ENCODE measurements at places on chromosomes 2 and 18. TPM values are rescaled to one million over a fixed set of nuclear protein-coding genes. Genes with fewer than 3 reads are reported as not detected.

GRCh38 chr2:105545730-105546627 is 147.1 kb upstream of the FHL2 start:
- H3K4me1 ChIP-seq = peaks cover 4% of the 10 kb centered on the region
- no peaks in the 10 kb centered on the region for H3K36me3 ChIP-seq
- no peak overlapping the region for H3K4me3 ChIP-seq
- peaks cover 7% of the 10 kb centered on the region for H3K27me3 ChIP-seq

GRCh38 chr18:51044928-51045585 is 15.0 kb downstream of the SMAD4 start:
- H3K36me3 ChIP-seq = peaks cover 27% of the 10 kb centered on the region
- H3K27me3 ChIP-seq = no peaks in the 10 kb centered on the region
- no peak for DNase-seq
- no peak overlapping the region for H3K4me3 ChIP-seq
- H3K4me1 ChIP-seq = peaks cover 32% of the 10 kb centered on the region

DNA sequence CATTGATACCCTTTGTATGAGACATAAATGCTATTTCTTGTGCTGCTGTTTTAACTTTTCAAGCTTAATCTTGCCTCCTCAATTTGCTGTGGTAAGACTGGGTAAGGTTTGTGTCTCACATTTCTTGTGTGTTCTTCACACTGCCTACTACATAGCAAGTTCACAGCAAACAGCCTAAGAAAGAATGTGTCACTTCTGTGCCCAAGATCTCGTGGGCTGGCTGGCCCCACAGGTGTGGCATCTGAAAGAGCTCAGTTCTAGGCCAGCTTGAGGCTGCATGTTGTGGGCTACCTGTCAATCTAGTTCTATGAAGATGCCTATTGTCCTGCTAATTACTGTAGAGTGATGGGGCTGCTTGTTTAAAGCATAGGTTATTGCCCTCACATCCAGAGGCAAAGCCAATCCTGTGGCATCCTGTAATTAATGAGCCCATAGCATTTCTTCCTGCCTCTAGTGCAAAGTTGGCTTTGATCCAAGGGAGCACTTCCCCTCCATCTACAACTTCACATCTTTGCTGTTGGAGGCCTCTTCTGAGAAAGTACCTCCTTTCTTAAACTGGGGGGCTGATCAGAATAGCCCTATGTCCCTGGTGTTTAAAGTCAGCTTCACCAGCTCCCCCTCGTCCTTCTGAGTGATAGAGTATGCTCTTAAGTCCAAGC is 40.9 kb upstream of the ASPRV1 start:
- no peak for DNase-seq
- no peak overlapping the region for H3K4me3 ChIP-seq
- H3K4me1 ChIP-seq = peaks cover 16% of the 10 kb centered on the region
- no peaks in the 10 kb centered on the region for H3K36me3 ChIP-seq
- H3K27ac ChIP-seq = no peak overlapping the region

Gene STPG4
- total RNA-seq = 0.16 TPM
